ENCODE measurements at places on chromosomes 3 and 15.

DNA sequence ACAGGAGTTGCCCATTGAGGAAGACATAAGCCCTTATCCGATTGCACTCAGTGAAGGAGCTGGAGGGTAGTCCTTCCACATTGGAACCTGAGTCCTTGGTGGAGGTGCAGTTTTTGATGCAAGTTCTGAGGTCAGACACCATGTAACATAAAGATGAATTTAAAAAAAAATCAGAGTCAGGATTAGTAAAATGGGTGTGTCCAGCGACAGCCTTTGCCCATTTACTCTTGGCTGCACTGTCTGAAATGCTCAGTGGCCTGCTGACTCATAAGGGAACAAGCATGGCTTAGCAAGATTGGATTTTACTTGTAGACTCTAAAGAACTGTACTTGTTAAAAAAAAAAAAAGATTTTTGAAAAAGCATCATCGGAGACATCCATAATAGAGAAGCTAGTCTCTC, 241.1 kb upstream of the TOPAZ1 start:
- DNase-seq, result no peak

DNA sequence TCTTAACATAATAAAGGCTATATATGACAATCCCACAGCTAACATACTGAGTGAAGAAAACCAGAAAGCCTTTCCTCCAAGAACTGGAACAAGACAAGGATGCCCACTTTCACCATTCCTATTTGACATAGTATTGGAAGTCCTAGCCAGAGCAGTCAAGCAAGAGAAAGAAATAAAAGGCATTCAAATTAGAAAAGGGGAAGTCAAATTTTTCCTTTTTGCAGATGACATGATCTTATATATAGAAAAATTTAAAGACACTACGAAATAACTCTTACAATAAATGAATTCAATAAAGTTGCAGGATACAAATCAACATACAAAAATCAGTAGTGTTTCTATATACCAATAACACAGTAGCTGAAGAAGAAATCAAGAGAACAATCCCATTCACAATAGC, 42.2 kb upstream of the CP start:
- DNase-seq, result no peak

- DNase-seq, result no peak
Measured at GRCh38 chr3:181700168-181701087, 11.3 kb upstream of the SOX2 start.

- no peak for DNase-seq
Measured at GRCh38 chr3:152968388-152969024, 133.6 kb downstream of the P2RY1 start.

- DNase-seq, result no peak
Measured at GRCh38 chr3:51375571-51375970, 9.5 kb upstream of the MANF start.

DNA sequence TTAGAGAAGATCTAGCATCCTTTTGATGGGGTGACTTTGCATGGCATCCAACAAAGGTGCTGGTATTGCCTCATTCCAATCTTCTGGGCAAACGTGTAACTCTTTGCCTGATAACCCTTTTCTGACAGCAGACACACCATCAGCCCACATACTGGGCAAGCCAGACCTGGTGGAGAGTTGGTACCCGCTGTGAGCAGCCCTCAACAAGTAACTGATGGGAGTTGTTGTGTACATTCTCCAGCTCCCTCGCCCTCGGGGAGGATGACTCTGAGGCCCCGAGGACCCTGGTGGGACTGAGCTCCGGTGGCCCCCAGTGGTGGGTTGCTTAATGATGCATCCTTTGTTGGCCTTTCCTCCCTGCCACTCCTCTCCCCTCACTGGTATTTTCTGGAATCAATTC, 102.4 kb upstream of the SLC6A11 start:
- no peak for DNase-seq

- no peak for DNase-seq
Measured at GRCh38 chr3:23663661-23664186, 142.0 kb upstream of the UBE2E1 start.

DNA sequence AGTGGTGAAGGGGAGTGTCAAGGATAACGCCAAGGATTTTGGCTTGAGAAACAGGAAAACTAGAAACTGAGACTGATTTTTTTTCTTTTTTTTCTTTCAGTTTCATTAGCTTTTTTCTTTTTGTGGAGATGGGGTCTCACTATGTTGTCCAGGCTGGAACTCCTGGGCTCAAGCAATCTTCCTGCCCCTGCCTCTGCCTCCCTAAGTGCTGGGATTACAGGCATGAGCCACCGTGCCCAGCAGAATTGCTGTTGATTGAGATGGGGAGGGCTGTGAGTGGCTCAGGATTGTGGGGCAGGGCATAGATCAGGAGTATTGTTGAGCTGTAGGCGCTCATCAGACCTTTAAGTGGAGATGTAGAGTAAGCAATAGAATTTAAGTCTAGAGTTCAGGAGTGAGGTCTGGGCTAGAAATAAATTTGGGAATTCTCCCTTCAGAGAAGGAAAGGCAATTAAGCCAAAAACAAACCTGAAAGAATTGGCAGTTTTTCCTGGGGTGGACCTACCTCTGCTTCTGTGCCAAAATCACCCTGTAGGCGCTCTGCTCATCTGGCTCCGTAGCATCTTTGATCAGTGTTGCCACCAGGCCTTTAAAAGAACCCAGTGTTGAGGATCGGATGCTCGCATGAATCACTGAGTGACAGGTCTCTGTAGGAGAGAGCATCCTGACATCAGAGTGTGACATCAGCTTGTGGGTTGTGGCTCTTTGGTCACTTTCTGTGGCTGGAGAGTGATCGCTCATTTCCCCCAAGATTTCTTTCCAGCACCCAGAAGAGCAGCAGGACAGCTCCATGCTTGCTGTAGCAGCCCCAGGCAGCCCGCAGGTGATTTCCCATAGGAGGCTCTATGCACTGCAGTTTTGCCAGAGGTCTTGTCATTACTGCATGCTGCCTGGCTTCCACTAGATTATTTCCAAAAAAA, 15.8 kb downstream of the ABHD17C start:
- no peak for DNase-seq

- no peak for DNase-seq
Measured at GRCh38 chr3:151817473-151817872, 3.6 kb downstream of the AADAC start.

DNA sequence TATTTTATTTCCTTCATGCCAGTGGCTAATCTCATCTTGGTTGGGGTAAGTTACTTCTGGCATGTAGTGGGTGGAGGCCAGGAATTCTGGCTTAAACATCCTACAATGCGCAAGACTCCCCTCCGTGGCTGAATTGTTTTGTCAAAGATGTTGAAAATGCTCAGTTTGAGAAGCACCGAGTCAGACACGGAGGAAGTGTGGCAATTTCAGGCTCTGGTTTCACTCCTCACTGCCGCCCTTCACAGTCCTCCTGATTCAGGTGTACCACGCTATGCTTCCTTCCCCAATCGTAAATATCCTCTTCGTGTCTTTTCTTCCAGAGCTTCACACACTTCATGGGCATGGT, 150.7 kb downstream of the OPA1 start:
- no peak for DNase-seq

DNA sequence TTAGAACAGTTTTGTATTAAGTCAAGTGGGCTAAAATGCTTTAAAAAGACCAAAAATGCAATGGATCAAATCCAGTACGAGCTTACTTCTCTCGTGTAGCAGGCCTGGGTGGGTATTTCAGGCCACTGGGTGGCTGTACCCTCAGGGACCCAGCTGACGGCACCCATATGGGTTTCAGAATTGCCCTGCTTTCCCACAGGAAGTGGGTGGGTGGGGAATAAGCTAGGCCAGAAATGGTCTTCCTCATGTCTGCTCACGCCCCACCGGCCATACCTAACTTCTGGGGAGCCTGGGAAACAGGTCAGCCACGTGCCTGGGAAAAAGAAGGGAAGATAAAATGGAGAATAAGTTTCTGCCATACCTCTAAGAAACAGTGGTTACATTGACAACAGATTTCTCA, 20.3 kb downstream of the GPR160 start:
- DNase-seq, result no peak

- DNase-seq, result no peak
Measured at GRCh38 chr3:70856414-70857162, 544.1 kb upstream of the MDFIC2 start.

- DNase-seq, result no peak
Measured at GRCh38 chr15:94027581-94027980, 203.8 kb upstream of the MCTP2 start.

DNA sequence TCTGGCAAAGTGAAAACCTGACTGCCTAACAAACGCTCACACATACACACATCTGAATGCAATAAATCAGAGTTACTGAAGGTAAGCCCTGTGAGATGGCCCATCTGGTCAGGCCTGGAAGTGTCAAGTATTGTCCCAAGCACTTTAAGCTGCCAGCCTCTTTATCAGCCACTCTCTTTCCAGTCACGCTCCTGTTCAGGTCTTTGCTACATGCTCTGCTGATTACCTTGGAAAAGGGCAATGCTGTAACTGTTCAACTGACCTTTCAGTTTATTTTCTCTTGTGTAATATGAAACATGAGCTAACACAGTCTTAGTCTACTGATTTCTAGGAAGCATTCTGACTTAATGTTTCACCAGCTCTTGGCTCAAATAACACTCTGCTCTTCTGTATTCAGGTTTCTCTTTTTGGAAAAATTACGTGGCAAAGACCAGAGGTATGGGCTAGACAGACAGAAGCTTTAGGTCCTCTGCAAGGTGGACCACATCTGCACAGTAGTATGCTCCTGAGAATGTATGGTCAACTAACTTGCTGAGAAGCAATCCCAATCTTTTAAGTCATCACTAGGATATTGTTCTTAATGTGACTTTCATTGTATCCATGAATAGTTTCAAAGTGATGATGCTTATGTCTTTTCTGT, 44.5 kb downstream of the GBE1 start:
- no peak for DNase-seq

- peak; percentile 24 for DNase-seq
Measured at GRCh38 chr3:25663347-25663868, 1.3 kb downstream of the TOP2B start.

Data from Peyer's patch (tissue), 4 donors.